ENCODE measurements at places on chromosomes 12 and 14.
A peak's percentile ranks its signal among the peaks of the same experiment; 100 is the strongest.

DNA sequence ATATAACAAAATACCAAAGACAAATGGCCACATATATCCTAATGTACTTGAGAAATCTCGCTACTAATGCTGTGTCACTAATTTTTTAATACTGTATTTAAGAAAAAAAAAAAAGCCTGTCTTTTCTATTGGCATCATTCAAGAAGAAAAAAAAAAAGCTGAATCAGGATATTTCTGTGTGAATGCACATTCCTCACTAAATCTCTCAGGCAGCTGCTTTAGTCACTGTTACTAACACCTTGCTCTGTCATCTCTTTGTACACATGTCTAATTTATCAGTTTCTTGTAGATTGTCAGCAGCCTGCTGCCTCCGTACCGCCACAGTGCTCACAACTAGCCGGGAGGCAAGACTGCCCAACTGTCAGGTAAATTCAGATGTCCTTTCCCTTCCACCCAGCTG is 32.0 kb upstream of the FGD4 start:
- no peak for DNase-seq

GRCh38 chr12:132236129-132236929 is 92.1 kb downstream of the NOC4L start:
- no peak for DNase-seq

GRCh38 chr14:96576359-96576758 is 74.2 kb downstream of the PAPOLA start:
- DNase-seq: no peak

- DNase-seq: no peak
These were observed 6.5 kb downstream of the IAPP start for GRCh38 chr12:21379218-21379617.

DNA sequence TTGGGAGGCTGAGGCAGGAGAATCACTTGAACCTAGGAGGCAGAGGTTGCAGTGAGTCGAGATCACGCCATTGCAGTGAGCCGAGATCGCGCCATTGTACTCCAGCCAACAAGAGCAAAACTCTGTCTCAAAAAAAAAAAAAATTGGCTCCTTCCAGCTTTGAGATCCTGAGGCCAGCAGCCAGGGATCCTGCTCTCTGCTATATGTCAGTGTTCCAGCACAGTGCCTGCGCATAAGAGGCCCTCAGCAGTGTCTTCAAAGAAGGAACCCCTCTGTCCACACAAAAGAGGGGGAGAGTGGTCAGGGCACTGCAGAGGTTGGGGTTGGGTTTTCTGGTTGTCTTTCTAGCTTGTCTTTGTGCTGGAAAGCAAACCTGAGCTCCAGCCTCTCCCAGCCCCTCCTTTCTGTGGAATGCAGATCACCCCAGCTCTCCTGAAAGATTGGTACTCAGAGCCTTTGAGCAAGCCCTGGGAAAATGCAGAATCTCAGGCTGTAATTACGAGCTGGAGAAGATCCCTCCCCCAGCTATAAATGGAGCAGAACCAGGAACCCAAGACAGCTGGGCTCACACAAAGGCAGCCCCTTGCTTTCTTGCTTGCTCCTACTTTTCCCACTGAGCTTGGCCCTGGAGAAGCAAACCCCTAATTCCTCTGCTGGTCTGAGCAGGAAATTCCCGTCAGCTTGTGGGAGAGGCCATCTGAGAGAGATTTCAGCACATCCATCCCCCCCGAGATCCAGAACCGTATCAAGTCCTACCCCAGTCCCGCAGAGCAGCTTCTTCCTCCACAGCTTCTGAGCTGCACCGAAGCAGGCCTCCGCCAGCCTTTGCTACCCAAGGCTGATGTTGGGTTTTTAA is 205.7 kb downstream of the ZFP36L1 start:
- DNase-seq: no peak

- DNase-seq: no peak
These were observed 42.2 kb downstream of the FBXL14 start for GRCh38 chr12:1552171-1552570.

GRCh38 chr12:79964100-79964627 is 29.3 kb upstream of the PPP1R12A start:
- no peak for DNase-seq

DNA sequence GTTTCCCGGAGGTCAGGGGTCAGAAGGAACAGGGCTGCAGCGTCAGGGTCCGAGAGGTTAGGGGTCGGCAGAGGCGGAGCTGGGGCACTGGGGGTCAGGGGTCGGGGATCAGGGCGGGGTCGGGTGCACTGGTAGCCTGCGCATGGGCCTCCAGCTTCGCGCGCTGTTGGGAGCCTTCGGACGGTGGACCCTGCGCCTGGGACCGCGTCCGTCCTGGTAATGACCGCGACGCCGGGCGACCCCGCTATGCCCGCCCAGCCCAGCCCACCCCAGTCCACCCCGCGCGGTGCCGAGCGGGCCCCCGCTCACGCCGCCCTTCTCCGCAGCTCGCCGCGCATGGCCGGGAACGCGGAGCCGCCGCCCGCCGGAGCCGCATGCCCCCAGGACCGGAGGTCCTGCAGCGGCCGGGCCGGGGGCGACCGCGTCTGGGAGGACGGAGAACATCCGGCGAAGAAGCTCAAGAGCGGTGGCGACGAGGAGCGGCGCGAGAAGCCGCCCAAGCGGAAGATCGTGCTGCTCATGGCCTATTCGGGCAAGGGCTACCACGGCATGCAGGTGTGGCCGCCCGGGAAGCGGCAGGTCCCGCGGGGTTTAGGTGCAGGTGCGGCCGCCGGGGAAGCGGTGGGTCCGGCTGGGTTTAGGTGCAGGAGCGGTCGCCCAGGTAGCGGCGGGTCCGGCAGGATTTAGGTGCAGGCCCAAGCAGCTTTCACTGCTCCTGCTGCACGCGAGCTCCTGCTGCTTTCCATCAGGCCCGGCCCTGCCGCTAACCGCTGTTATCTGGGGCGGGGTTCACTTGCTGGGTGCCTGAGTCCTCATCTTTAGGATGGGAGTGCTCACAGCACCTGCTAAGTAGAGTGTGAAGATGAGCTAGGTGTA is 743 bp downstream of the PUS1 start:
- peak; percentile 19 for DNase-seq

DNA sequence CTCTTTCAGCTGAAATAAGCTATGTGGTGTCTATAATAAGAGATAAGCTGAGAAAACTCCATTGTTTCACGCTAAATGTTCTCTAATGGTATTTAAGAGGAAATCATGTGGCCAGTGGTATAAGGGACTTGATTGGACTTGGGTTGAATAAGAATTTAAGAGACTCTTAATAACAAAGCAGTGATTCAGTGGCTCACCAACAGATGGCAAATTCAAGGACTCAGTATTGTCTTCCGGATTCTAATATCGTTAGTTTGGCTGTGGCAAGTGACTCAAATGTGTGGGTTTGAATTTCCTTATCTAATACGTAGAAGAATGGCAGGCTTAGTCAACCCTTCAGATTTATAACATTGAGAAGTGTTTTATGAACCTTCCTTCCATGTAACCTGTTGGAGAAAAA is 49.1 kb upstream of the KCNH3 start:
- DNase-seq: no peak

Data from activated T-helper 1 cell treated with anti-CD3 and anti-CD28 coated beads, Interleukin-12 subunit alpha, Interleukin-12 subunit beta, Interleukin-2, Interleukin-4 antibody, amounts not matched to agents 30 ng/mL and 10 ng/mL and 1 ng/mL, durations not matched to agents 14 hours and 24 hours and 36 hours (primary cell).